ENCODE measurements at places on chromosomes 12 and 14.

DNA sequence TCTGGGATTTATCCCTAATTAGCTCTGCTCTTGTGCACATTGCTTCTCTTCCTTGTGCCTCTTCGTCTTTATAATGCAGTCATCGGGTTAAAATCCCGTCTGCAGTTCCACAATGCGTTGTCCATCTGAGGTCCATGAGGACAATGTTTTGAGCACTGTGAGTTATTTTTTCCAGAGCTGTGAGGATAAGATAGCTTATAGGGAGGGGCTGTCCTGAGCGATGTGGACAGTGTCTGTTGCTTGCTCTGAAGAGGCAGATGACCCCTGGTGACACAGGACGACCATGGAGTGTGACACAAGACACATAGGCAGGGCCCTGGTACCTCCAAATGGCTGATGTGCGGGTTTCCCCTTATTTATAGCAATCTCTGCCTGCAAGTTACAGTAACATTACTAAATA, 132.5 kb downstream of the SMOC1 start:
- DNase-seq: no peak

DNA sequence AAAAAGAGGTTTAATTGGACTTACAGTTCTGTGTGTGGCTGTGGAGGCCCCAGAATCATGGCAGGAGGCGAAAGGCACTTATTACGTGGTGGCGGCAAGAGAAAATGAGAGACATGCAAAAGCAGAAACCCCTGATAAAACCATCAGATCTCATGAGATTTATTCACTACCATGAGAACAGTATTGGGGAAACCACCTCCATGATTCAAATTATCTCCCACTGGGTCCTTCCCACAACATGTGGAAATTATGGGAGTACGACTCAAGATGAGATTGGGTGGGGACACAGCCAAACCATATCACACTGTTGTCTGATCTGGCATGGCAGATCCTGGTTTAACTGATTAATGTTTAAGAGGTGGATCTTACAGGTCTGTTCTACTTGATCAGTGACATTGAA, 5.6 kb downstream of the DDX47 start:
- no peak for DNase-seq

DNA sequence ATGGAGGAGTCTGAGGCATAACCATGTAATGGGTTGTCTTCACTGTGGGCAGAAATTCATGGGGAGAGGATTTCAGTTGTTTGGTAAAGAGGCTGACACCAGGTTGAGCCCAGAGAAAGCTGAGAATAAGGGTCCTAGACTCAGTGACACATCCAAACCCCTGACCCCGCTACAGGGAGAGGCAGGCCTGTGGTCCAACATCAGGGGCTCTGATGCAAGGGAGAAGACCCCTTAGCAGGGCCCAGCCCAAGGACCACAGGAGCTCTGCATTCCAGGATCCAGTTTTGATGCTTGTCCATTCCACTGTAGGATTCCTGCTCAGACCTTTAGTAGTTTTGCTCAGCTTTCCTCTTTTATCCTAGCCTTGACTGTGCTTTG, 15.5 kb downstream of the GPR68 start:
- no peak for DNase-seq

- DNase-seq: no peak
Measured at GRCh38 chr12:110948041-110948440, 27.7 kb upstream of the MYL2 start.

DNA sequence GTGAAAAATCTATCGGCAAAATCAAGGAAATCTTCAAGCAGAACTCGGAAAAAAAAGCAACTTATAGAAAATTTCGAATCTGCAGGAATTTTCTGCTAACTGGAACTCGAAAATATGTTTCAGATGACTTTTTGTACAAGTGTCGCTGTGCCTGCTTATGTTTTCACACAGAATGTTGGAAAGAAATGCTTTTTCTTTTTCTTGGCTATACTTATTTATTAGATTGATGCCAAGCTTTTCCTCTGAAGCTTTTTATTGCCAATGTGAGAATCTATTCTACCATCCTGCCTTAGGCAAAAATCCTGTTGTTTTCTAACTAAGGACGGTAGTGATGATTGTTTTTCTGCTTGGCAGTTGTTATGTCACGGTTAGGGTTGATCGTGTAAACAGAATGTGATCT, 65.8 kb downstream of the TRHDE start:
- DNase-seq: no peak

GRCh38 chr12:120126635-120127005, 10.1 kb upstream of the RAB35 start:
- DNase-seq: no peak

DNA sequence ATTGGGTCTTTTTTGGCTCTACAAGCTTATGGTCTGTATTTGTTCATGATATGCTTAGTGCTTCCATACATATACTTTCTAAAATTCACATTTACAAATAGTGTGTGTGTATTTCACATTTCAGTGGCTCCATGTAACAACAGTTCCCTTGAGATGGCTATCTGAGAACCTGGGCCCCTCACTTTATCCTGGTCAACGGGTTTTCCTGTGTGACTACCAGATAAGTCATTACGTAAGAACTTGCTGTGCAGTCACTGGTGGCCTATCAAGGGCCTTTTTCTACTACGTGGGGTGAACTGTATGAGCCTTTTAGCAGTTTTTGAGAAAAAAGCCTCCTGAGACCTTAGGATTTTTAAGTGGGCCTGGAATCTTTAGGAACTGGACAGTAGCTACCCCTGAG, 454.1 kb downstream of the PCNX1 start:
- DNase-seq: no peak

DNA sequence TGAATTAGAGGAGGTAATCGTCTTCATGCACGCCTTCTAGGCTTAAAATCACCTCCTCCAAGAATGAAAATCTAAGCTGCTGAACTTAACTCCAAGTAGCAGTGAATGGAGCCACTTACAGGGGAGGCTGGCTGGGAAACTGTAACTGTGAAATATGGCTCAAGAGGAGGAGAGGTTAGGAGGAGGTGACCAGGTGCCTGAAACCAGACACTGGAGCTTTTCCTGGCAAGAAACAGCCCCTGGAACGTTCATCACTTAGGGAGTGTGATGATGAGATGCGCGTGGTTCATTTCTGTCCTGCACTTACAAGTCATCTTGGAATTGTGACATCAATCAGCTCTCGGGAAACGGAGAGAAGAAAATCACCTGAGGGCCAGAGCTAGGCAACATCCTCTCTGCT, 62.3 kb upstream of the TMEM132C start:
- DNase-seq: no peak

- DNase-seq: no peak
Measured at GRCh38 chr14:100569734-100570286, 17.4 kb downstream of the BEGAIN start.

DNA sequence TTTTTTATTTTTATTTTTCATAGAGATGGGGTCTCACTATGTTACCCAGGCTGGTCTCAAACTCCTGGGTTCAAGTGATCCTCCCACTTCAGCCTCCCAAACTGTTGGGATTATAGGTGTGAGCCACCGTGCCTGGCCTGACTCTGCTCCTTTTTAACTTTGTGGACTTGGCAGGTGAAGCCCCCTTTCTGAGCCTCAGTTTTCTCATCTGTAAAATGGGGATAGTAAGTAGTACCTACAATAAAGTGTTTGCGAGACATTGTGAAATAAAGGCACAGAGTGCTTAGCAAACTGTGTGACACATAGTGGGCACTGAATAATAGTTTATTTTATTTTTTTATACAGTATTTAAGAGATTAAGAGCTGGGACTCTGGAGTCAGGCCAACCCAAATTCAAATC, 21.1 kb upstream of the MED13L start:
- DNase-seq: no peak

DNA sequence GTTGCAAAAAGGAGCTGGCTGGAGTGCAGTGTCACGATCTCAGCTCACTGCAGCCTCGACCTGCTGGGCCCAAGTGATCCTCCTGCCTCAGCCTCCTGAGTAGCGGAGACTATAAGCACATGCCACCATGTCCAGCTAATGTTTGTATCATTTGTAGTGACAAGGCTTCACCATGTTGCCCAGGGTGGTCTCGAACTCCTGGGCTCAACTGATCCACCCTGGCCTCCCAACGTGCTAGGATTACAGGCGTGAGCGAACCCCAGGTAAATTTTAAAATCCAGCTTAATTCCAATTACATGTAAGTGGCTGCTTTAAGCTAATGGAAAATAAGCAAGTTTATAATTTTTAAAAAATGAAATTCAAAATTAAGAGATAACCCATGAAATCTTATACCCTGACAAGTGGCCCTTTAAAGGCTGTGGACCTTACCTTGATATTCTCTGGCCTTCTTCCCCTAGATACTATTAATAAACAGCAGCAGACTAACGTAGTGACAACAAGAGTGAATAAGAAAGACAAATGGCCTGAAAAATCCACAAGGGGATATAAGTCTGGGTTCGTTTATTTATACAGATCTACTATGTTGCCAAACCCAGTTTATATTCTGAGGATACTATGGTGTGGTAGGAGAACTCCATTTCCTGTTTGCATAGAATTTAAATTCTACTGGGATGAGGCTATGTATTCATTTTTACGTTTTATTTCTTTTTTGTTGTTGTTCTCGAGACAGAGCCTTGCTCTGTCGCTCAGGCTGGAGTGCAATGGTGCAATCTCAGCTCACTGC, 25.6 kb upstream of the SLC2A3 start:
- DNase-seq: no peak

GRCh38 chr12:62649412-62650138, 182.9 kb downstream of the MON2 start:
- DNase-seq: no peak

- DNase-seq: no peak
Measured at GRCh38 chr14:79732911-79733655, 478.2 kb downstream of the DIO2 start.

DNA sequence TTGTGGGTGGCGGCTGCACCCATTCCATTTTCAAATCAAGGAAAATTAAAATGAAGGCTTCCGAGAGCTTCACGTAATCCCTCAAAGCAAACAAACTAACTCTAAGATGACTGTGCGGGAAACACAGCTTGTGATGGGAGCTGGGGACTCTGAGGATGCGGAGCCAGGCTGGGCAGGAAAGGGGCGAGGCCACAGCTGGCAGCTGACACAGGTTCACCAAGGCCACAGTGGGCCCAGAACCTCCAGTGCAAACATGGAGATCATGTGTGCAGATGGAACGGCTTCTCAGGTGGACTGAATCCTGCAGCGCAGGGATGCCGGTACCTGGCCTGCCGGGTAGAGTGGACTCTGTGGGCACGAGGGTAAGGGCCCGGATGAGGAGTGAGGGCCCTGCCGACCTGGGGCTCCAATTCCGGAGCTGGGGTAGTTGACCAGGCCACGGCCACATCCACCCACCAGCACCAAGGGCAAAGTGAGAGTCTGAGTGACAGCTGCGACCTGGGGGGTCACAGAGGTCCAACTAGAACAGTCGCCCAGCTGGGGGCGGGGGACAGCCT, 19.2 kb upstream of the BTBD6 start:
- DNase-seq: no peak

GRCh38 chr14:44030831-44031383, 476.2 kb downstream of the FSCB start:
- no peak for DNase-seq

GRCh38 chr12:115172521-115172920, 488.5 kb upstream of the TBX3 start:
- no peak for DNase-seq

- DNase-seq: no peak
Measured at GRCh38 chr14:68393259-68393658, 399.6 kb downstream of the ZFP36L1 start.

- DNase-seq: no peak
Measured at GRCh38 chr12:104758771-104759170, 199.3 kb downstream of the SLC41A2 start.

GRCh38 chr12:101077791-101078528, 132.1 kb downstream of the SLC5A8 start:
- DNase-seq: no peak

DNA sequence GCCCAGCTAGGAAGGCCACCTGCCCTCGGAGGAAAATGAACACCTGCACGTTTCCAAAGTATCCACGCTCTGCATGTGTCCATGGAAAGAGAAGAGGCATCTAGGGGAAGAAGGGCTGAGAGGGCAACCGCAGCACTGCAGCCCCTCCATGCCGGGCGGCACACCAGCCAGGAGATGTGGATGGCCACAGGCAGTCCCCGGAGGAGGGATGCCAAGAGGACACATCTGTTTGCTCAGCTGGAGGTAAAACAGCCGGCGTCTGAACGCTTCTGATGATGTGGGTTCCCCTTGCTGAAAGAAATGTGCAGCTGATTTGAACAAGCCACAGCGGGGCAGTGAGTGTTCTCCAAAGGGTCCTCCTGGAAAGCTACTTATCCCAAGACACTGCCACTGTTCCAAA, 34.0 kb downstream of the CHGA start:
- DNase-seq: peak; percentile 66

DNA sequence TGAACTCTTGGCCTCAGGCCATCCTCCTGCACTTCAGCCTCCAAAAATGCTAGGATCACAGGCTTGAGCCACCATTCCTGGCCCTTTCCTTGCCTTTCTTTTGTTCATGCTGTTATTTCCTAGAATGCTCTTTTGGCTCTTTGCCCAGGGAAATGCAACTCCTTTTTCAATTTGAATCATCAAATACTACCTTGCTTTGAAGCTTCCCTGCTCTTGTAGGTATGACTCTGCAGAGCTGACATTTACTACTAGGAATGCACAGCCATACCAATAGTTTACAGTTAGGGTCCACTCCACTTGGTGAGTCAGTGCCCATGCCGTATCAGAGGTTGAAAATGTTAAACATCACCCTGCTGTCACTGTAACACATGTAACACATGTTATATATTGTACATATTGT, 107.0 kb upstream of the CRY1 start:
- DNase-seq: peak; percentile 15

GRCh38 chr14:65360144-65360784, 52.3 kb upstream of the FUT8 start:
- DNase-seq: no peak

GRCh38 chr12:90038289-90038688, 329.7 kb upstream of the ATP2B1 start:
- DNase-seq: no peak

GRCh38 chr12:2018391-2018790, 14.1 kb upstream of the DCP1B start:
- DNase-seq: no peak

Data from DMS79 (cell line).